ENCODE measurements at places on chromosomes 3 and 15. TPM values are rescaled to one million over a fixed set of nuclear protein-coding genes. Genes with fewer than 3 reads are reported as not detected.

DYNLT2B gene
- 11.1 TPM for total RNA-seq

CCR1 gene
- total RNA-seq: 0.13 TPM

P2RY1 gene
- 1.2 TPM for total RNA-seq

GREM1 gene
- under 0.01 TPM for total RNA-seq

TMEM40 gene
- total RNA-seq: not detected

MINAR1 gene
- total RNA-seq: 0.68 TPM

C3orf38 gene
- 27.6 TPM for total RNA-seq

FRMD4B gene
- 18.0 TPM for total RNA-seq

C3orf49 gene
- total RNA-seq: not detected

REC114 gene
- total RNA-seq: not detected

OXNAD1 gene
- 7.8 TPM for total RNA-seq

SYNPR gene
- not detected for total RNA-seq

ASB14 gene
- total RNA-seq: under 0.01 TPM

GOLGA8S gene
- total RNA-seq: 0.06 TPM

GOLGA8N gene
- total RNA-seq: 10.3 TPM

CDC25A gene
- total RNA-seq: 3.9 TPM

GP9 gene
- not detected for total RNA-seq

ZCWPW2 gene
- 0.99 TPM for total RNA-seq

C2CD4A gene
- 0.06 TPM for total RNA-seq

VWA5B2 gene
- total RNA-seq: 0.06 TPM

ANKUB1 gene
- not detected for total RNA-seq

ACTL6A gene
- total RNA-seq: 43.5 TPM

IQCF5 gene
- not detected for total RNA-seq

CEP97 gene
- total RNA-seq: 14.9 TPM

PLS1 gene
- total RNA-seq: 0.66 TPM

SCAANT1 gene
- total RNA-seq: not detected

NANOGP8 gene
- not detected for total RNA-seq

FEZF2 gene
- not detected for total RNA-seq

FRMD5 gene
- 14.2 TPM for total RNA-seq

SLC24A5 gene
- total RNA-seq: not detected

ARPIN gene
- 15.5 TPM for total RNA-seq

IL12A gene
- total RNA-seq: 0.19 TPM

CFAP92 gene
- not detected for total RNA-seq

TPRG1 gene
- total RNA-seq: 0.40 TPM

CCR9 gene
- not detected for total RNA-seq

PDZRN3 gene
- 59.6 TPM for total RNA-seq

CHRM5 gene
- under 0.01 TPM for total RNA-seq

GOLGA6A gene
- total RNA-seq: not detected

CHRNA7 gene
- 5.3 TPM for total RNA-seq

SUSD5 gene
- total RNA-seq: 4.8 TPM

ANKRD34C gene
- total RNA-seq: not detected

SLC9C1 gene
- total RNA-seq: 0.13 TPM

USP50 gene
- total RNA-seq: 0.40 TPM

ISLR gene
- total RNA-seq: 69.2 TPM

C3orf70 gene
- total RNA-seq: 2.0 TPM

KBTBD8 gene
- total RNA-seq: 38.1 TPM

RLBP1 gene
- not detected for total RNA-seq

OIP5 gene
- total RNA-seq: 4.9 TPM

GHSR gene
- not detected for total RNA-seq

CADPS gene
- 0.40 TPM for total RNA-seq

Measured in aortic smooth muscle cell (primary cell).